Urinary bladder (tissue), 4 donors: ENCODE measurements at places on chromosomes 1 and 21.

- no peak for DNase-seq
These were observed 42.1 kb upstream of the C8B start for GRCh38 chr1:57007948-57008347.

DNA sequence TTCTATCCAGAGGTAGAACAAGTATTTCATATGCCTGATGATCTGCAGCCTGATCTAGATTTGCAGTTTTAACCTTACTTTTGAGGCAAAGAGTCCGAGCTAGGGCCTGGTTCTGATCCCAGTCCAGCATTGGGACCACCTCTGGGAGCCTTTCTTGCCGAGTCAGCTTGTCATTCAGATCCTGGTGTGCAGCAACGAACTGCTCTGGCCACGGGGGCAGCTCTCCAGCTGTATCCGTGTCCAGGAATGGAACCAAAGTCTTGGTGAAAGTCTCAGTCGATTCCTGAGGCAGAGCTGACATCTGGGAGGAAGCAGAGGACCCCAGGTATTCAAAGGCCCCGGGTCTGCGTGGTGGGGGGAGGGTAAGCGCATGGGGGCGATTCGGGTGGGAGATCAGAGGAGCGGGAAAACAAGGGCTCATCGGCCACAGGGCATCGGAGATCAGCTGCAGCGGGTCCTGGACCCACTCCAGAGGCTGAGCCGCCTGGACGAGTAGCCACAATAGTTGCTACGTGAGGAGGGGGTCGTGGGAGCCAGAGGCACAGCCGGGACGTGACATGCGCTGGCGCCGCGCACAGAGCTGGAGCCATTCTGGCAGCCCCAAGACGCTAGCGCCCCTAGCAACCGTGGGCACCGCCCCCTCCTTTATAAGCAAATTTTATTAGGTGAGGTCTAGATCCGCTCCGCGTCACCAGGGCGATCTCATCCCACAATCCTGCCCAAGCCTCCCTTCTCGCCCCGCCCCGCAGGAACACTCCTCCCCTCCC, 32.4 kb upstream of the BSDC1 start:
- peak; percentile 67 for DNase-seq

GRCh38 chr21:44778094-44778493, 23.5 kb downstream of the UBE2G2 start:
- no peak for DNase-seq

DNA sequence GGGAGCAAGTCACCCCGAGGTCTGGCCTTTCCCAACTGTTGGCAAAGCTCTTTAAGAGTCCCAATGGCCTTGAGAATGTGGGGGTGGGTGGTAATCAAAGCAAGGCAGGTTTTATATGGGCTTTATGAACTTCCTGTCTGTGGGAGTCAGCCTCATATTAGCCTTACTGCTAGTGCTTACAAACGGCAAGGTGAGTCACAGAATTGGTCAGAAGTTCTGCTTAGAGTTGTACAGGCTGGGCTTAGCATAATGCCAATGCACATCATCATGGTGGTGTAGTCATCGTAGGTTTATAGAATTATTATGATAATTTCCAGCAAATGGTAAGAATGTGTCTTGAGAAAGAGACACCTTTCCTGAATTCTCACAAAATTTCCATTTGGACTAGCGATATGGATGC, 192.7 kb upstream of the KIAA0040 start:
- DNase-seq, result no peak

GRCh38 chr21:38915546-38915945, 109.8 kb downstream of the ETS2 start:
- DNase-seq, result no peak

GRCh38 chr1:201192261-201192788, 1.7 kb downstream of the IGFN1 start:
- peak; percentile 67 for DNase-seq

GRCh38 chr1:115545096-115545720, 96.6 kb upstream of the VANGL1 start:
- no peak for DNase-seq

DNA sequence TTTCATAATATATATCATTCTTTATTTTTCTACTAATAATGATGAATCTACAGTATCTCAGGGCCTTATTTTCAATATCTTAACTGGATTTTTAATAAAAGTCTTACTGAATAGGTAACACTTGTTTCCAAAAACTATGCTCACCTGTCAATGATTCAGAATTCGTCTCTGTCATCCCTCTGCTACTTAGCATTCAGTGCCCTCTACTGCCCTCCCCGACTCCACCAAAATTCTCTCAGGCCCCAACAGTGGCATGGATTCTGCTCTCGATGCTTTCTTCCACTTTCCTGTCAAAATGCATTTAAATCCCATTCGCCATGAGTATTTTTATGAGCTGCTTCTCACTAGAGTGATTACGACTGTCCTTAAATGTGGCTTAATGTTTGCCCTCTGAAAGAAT, 10.5 kb upstream of the BACH1 start:
- DNase-seq, result no peak

- no peak for DNase-seq
These were observed 17.4 kb downstream of the ENSA start for GRCh38 chr1:150612014-150612345.

- no peak for DNase-seq
These were observed 182.0 kb downstream of the CDC42BPA start for GRCh38 chr1:227136210-227136820.
